Cardiac muscle cell (in vitro differentiated cells and primary cell): ENCODE measurements at places on chromosomes 5 and 9.
A peak's percentile ranks its signal among the peaks of the same experiment; 100 is the strongest.

GRCh38 chr9:127283917-127284497, 19.4 kb downstream of the GARNL3 start:
- H3K36me3 ChIP-seq: no peaks in the 10 kb centered on the region
- H3K27me3 ChIP-seq: no peaks in the 10 kb centered on the region
- no peak for DNase-seq
- no peak overlapping the region for H3K4me3 ChIP-seq
- H3K27ac ChIP-seq: no peak overlapping the region

DNA sequence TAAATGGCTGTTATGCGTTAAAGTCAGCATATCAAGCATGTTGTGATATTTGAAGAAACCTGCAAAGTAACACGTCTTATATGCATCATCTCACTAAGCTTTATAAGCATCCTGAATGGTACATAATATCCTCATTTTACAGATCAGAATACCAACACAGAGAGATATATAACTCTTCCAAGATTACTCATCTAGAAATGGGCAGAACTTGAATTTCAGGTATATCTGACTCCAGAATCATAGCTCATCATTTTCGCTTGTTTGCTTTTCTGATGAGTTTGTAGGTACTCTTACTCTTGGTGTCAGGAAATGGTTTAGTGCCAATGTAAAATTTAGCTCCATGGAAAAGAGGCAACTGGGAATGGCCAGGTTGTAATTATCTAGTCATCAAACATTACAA, 232.3 kb upstream of the ANKH start:
- H3K4me1 ChIP-seq: peaks cover 7% of the 10 kb centered on the region
- H3K27me3 ChIP-seq: no peaks in the 10 kb centered on the region
- DNase-seq: no peak

DNA sequence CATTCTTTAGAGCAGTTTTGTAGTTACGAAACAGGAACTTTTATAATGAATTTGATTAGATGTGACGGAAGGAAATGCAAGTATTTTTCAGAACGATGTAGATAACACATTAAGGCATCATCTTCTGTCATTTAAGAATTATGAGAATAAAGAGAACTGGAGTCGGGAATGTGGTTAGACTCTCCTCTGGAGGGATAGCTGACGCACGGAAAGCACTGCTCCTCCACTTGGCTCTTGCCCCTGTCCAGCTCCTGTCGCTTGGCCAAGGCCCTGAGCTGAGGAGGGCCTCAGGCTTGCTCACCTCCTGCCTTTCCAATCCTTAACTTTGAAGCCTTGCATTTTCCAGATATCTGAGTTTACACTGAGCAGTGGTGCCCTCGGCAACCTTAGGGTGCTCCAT, 60.5 kb downstream of the MAP1B start:
- no peak overlapping the region for H3K4me3 ChIP-seq
- H3K4me1 ChIP-seq: peaks cover 15% of the 10 kb centered on the region
- H3K27ac ChIP-seq: no peak overlapping the region
- peak; percentile 32 for DNase-seq
- no peaks in the 10 kb centered on the region for H3K27me3 ChIP-seq

- H3K4me3 ChIP-seq: peak overlapping the region; percentile 42
- no peaks in the 10 kb centered on the region for H3K36me3 ChIP-seq
- DNase-seq: no peak
- no peak overlapping the region for H3K27ac ChIP-seq
- H3K4me1 ChIP-seq: peaks cover 6% of the 10 kb centered on the region
- peaks cover 29% of the 10 kb centered on the region for H3K27me3 ChIP-seq
Observed at GRCh38 chr9:4490705-4491625, 697 bp downstream of the SLC1A1 start.

DNA sequence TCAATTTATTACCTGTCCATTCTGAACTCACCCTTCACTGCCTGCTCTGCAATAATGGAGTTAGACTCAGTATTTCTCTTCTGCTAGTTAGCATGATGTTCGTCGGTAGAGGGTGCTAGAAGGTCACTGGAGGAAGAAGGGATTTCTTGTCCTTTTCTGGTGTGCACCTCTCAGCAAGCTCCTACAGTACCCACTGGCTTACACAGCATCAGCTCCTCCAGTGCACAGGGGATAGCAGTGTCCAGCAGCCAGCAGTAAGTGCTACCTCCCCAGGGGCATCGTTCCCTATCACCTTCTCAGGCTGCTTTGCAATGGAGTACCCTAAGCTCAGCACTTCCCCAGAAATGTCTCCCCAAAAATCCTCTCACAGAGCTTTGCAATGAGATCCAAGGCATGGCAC, 45.9 kb upstream of the APC start:
- no peak overlapping the region for H3K27ac ChIP-seq
- H3K27me3 ChIP-seq: no peaks in the 10 kb centered on the region
- no peaks in the 10 kb centered on the region for H3K4me1 ChIP-seq
- H3K36me3 ChIP-seq: no peaks in the 10 kb centered on the region
- H3K4me3 ChIP-seq: no peak overlapping the region

DNA sequence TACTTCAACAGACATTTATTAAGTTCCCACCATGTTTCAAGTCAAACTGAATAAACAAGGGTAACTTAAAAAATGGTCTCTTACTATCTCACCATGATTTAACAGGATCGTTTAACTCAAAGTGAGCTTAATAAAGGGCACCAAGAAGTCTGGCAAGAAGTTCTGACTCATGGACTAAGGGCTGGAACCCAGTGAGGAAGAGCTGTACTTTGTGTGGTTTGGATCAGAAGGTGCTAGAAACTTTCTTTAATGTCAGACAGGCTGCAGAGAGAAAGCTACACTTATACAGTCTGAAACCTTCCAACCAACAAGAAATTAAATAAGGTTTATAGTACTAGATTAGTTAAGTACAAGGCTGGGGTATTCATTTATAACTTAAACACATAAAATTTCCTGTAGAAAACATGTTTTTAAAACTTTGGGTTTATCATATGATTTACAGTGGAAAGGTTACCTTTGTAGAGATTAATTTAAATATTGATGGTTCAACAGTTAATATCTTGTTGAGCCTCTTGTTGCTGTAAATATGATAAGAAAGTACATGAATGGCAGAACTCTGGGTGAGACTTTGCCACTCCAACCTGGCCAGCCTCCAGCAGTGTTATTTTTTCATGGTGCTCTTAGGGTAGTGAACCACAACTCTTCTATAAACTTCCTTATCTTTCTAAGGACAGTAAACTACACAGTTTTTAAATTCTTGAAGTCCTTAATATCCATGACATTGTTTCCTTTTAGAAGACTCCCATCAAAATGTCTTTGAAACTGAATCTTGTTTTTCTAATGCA, 162.8 kb downstream of the MAN2A1 start:
- H3K4me1 ChIP-seq: no peaks in the 10 kb centered on the region
- no peak overlapping the region for H3K27ac ChIP-seq
- H3K4me3 ChIP-seq: no peak overlapping the region
- H3K36me3 ChIP-seq: no peaks in the 10 kb centered on the region
- H3K27me3 ChIP-seq: no peaks in the 10 kb centered on the region

DNA sequence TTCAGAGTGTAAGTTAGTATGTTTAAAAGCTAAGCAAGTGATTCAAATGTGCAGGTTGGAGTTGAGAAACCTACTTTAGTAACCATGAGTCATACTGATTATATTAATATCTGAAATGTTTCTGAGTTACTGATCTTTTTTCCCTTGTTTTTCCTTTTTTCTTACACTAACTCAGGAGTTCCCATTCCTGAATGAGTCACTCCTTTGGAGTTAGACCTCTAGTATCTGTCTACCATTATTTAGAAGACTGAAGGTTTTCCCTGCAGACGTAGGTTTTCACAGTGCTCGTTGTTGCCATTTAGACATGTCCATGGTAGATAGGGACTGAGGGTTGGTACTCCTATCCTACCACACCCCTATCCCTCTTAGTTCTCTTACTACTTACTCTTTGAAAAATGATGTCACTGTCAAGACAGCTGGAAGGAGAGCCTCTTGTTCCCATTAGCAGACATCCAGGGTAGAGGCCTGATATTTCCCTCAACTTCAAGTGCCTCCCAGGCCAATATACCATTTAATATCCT, 20.2 kb downstream of the OCLN start:
- no peaks in the 10 kb centered on the region for H3K36me3 ChIP-seq
- H3K27me3 ChIP-seq: no peaks in the 10 kb centered on the region
- no peak for DNase-seq
- H3K4me1 ChIP-seq: no peaks in the 10 kb centered on the region
- H3K27ac ChIP-seq: no peak overlapping the region

- DNase-seq: peak; percentile 79
- no peak overlapping the region for H3K27ac ChIP-seq
- H3K36me3 ChIP-seq: no peaks in the 10 kb centered on the region
- peaks cover 72% of the 10 kb centered on the region for H3K27me3 ChIP-seq
- no peaks in the 10 kb centered on the region for H3K4me1 ChIP-seq
Observed at GRCh38 chr9:36873247-36873875, 160.7 kb downstream of the PAX5 start.

DNA sequence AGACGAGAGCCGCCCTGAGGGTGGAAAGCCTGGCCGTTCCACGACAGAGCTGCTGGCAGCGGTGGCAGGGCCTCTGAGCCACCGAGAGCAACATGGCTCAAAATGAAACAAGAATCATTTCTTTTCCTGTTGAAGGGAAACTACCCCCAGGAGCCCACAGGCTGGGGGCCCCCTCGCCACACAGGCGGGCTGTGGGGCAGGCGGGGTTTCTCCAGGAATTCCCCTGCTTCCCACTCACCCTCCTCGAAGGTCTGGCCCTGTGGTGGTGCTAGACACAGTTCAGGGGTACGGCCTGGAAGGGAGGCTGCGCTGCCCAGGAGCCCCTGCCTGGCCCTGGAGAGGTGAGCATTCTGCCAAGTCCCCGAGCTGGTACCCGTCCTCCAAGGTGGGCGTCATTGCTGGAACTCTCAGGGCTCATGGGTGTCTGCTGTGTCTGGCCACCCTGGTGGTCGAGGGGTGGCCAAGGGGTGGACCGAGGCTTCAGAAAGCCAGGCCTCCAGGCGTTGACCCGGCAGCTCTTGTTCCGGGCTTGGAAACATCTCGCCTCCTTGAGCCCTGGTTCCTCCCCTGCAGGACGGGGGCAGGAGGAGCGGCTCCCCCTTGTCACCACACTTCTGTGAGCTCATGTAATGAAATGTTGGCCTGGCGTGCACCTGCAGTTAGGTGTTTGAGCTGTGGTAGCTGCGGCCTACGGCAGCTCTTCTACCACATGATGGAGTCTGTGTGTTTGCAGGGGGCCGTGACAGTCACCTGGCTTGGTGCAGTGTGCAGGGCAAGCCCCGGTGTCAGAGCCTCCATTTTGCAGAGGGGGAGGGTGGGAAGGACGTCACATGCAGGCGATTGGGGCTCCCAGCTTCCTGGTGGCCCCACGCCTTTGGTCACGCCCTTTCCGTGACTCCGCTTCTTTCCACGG, 65.3 kb downstream of the RXRA start:
- peaks cover 6% of the 10 kb centered on the region for H3K4me1 ChIP-seq
- no peak for DNase-seq
- no peaks in the 10 kb centered on the region for H3K36me3 ChIP-seq
- H3K27ac ChIP-seq: no peak overlapping the region
- H3K4me3 ChIP-seq: no peak overlapping the region

DNA sequence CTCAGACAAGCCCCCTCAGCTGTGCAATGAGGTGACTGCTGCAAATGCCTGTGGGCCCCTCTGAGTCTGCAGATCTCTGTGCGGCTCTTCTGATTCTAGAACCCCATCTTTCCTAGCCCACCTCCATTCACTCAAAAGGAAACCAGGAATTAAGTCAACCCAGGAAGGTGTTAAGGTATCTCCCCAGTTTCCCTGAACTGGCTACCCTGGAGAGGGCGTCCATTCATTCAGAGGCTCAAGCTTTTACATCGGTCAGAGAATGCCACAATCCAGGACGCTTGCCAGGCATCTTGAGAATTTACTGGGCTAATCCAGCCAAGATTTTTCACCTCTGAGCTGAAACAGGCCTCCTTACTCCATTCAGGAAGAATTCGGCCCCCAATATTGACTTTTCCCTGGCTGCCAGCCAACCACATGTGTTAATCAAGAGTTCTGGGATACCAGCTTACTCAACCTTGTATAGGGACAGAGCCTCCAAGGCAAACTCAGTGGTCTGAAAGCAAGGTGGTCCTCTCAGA, 889 bp upstream of the ADAMTS12 start:
- H3K4me1 ChIP-seq: peaks cover 28% of the 10 kb centered on the region
- H3K27ac ChIP-seq: peak overlapping the region; percentile 78
- H3K4me3 ChIP-seq: peak overlapping the region; percentile 66
- no peaks in the 10 kb centered on the region for H3K27me3 ChIP-seq
- no peaks in the 10 kb centered on the region for H3K36me3 ChIP-seq

- H3K36me3 ChIP-seq: no peaks in the 10 kb centered on the region
- H3K4me1 ChIP-seq: peaks cover 17% of the 10 kb centered on the region
- H3K27ac ChIP-seq: no peak overlapping the region
- H3K27me3 ChIP-seq: no peaks in the 10 kb centered on the region
- no peak overlapping the region for H3K4me3 ChIP-seq
Observed at GRCh38 chr5:138495351-138495750, 30.1 kb downstream of the EGR1 start.

DNA sequence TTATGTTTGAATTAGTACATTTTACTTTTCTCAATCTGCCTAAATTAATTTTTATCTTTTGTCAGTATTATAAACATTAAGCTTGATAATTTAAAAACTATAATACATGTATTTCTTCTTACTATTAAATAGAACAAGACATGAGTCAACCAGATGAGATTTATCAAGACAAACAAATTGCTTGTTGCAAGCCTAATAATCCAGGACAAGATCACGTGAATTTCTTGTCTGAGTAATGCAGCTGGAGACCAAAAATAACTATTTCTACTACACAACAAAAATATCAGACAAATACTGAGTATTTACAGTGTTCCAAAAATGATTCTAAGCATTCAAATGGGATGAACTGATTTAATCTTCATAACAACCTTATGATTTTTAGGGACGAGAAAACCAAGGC, 339.1 kb upstream of the PRR16 start:
- no peaks in the 10 kb centered on the region for H3K4me1 ChIP-seq
- H3K36me3 ChIP-seq: no peaks in the 10 kb centered on the region
- DNase-seq: no peak
- no peak overlapping the region for H3K27ac ChIP-seq
- H3K27me3 ChIP-seq: no peaks in the 10 kb centered on the region

DNA sequence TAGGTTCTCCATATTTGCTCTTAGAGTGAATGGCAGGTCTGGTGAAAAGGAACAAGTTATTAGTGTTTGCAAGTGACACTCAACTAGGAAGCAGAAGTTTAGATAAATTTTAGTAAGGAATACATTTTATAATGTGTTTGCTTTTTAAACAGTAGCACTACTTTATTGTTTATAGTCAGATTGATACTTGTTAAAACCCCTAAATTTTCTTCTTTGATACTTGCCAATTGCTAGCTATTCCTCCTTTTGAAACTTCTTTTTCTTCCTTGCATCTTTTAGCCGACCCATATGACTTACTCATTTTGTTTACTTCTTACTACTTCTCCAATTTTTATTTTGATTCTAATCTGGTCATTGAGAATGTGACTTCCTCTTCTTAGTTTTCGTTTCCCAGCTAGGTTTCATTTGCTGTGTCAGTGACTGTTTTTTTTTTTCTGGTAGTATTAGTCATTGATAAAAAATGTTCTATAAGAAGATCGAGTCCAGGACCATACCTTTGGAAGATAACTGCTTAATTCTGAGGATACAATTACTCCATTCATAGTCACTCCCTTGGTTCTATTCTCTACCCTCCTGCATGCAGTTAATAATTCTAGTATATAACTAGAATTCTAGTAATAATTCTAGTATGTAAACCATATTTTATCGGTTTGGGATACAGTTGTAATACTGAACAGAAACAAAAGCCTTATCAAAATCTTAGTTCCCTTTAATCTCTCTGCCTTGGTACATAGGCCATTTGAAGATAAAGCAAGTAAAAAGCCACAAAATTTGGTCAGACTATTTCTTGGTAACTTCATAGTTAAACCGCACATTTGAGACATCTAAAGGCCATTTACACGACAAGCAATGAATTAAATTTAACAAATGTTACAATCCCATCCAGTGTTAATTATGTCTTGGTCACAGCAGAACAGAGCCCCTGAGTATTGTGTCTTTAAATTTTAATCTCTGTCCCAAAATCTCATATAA, 2.8 kb upstream of the RICTOR start:
- H3K4me1 ChIP-seq: peaks cover 10% of the 10 kb centered on the region
- H3K27me3 ChIP-seq: no peaks in the 10 kb centered on the region
- no peak overlapping the region for H3K4me3 ChIP-seq
- H3K36me3 ChIP-seq: no peaks in the 10 kb centered on the region
